NCI-H1092 (cell line): ENCODE measurements at places on chromosomes 4 and X.
A peak's percentile ranks its signal among the peaks of the same experiment; 100 is the strongest.

DNA sequence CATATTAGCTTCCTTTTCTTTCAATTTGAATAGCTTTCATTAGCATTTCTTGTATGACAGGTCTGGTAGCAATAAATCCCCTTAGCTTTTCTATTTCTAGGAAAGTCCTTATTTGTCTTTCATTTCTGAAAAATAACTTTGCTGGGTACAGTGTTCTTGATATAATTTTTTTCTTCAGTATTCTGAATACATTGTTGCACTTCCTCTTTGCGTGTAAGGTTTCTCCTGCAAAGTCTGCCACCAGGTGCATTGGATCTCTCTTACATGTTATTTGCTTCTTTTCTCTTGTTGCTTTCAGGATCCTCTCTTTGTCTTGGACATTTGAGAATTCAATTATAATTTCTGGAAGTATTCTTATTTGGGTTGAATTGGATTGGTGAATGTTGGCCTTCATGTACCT is 663.7 kb downstream of the GRXCR1 start:
- no peak for DNase-seq

DNA sequence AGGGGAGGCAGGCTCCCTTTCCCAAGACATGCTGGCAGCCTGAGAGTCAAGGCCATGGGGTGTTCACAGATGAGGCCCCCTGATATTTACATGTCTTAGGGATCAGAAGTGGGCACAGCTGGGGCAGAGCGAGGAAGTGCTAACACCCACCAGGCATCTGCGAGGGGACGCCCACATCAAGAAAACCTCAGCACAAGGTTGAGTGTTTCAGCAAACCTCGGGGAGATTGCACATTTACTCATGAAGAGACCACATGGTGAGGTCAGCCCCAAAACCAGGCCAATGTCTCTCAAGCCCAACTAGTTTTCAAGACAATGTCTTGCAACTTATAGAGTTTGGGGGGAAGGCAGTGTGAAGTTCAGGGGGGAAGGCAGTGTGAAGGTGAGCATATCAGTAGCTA is 55.2 kb downstream of the CLNK start:
- no peak for DNase-seq

GRCh38 chr4:56723201-56723605 is 42.1 kb upstream of the HOPX start:
- no peak for DNase-seq

DNA sequence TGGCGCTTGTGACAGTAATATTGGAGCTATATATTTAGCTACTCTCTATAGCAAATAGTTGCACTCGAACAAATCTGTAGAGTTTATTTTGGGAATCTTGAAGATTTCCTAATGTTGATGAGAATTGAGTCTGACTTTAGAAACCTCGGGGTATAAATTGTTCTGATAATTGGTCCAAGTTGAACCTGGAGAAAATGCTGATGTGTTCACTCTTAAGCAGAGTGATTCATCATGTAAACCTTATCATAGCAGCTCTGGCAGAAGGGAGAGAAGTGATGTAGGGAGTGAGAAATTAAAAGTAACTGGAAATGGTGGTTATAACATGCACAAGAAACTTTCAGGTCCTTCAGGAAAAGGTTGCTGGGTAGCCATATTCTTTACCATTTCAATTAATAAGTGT is 16.4 kb upstream of the SLC4A4 start:
- no peak for DNase-seq

GRCh38 chrX:107985033-107985432 is 2.9 kb upstream of the TEX13B start:
- no peak for DNase-seq

- DNase-seq: no peak
Measured at GRCh38 chrX:1486749-1487361, 34.1 kb upstream of the ASMTL start.

DNA sequence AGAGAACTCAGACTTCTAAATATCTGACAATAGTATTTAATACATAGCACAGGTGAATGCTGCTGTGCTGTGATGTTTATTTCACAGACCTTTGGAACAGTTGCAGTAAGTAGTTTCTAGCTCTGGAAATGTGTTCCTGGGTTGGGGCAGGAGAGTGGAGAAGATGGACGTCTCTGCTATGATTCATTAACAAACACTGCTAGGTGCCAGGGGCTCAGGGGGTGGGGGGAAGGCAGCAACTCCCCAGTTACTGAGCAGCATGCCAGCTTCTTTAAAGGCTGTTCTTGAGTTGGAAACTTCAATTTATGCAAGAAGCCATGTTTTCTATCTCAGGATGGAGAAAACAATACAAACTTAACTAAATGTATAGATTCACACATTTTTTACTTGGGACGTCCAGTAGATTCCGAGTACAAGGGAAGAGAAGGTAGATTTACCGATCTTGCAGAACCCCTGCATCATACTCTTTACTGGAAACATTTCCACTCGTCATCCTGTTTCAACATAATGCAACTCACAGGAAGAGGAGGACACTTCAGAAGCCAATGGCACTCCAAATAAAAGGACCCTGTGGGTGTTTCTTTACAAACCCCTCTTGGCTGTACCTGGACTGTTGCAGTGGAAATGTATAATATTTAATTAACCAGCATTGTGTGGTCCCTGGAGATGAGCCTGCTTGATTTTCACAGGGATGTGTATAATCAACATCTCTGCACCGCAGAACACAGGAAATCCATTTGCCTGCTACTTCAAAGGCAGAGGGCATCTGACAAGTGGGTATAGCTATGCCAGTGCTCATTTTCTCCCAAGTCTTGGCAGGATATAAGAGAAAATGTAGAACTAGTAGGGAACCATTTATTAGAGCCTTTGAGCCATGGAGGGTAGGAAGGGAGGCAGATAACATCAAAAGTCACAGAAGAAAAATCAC is 171.4 kb downstream of the SH3KBP1 start:
- peak; percentile 25 for DNase-seq

- no peak for DNase-seq
Measured at GRCh38 chrX:77426811-77427210, 20.4 kb upstream of the FGF16 start.

DNA sequence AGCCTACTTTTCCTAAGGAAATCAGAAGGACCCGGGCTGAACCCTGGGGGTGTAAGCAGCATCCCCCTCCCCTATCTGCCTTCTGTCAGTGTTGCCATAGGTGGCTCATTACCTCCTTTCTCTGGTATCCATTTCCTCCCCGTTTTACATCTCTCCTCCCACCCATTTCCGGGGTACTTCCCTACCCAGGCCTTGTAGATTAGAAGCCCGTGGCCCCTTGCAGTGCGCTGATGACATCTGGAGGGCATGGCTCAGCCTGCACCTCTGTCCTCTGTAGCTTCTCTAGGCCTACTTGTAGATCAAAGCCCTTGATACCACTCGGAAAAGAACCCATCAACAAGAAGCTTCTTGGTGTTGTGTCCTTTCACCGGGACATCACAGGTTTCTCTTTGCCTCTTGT is 71.8 kb downstream of the NBDY start:
- DNase-seq: no peak

GRCh38 chr4:123386609-123387008 is 10.0 kb upstream of the SPRY1 start:
- no peak for DNase-seq

DNA sequence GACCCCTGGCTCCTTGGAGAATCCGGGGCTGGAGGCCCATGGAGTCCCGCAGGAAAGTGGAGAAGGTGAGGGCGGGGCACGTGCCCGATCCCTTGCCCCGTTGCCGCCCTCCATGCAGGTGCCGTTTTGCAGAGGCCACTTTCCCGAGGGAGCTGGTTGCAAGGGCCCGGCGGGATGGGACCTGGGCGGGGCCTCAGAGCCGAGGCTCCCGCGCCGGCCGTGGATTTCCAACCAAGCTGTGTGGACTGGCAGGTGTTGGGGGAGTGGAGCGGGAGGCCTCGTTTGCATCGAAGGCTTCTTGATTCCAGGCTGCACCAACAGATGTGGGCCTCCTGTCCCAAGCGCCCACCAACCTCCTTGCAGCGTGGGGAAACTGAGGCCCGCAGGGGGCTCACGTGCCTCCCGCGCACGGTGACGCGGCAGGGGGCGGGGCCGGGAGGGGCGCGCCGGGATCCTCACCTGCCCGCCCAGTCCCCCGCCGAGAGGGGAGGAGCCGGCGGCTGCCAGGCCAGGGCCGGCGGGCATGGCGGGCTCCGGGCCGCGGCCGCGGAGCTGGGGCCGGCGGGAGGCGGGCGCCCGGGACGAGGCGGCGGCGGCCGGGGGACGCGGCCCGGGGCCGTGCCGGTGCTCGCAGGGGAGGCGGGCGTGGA is 24.9 kb downstream of the SH3BP2 start:
- peak; percentile 53 for DNase-seq

DNA sequence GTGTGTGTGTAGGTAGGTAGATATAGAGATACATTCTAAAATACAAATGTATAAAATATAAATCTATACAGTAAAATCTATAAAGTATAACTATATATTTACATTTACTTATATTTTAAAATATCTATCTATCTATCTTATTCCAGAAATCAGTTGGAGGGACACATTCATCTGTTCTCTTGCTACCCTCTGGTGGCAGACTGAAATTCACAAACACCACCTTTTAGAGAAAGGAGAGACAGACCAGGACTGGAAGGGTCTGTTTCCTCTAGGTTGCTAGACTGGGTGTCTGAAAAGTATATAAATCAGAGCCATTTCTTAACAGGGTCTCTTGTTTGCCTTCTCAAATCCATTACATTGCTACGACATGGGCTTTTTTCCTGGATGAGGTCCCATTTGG is 343.0 kb downstream of the OPHN1 start:
- peak; percentile 1 for DNase-seq

GRCh38 chrX:48083212-48083611 is 11.8 kb upstream of the ZNF630 start:
- DNase-seq: no peak

DNA sequence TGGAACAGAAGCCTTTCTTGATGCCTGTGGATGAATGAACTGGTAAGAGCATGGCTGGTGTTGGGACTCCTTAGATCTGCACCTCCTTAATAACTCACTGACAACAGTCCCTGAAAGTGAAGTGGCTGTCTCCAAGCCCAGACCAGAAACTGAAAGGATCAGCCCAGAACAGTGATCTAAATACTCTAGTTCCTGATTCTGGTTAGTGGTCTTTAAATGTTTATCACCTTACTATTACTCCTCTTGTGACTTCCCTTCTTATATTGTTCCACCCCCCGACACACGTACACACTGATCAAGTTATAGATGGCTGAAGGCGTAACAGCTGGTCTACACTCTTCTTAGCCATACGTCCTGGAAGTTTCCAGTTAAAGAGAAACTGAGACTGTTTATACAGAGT is 33.8 kb upstream of the ARMCX2 start:
- DNase-seq: no peak

- no peak for DNase-seq
Measured at GRCh38 chr4:108796173-108796572, 33.3 kb upstream of the ETNPPL start.

DNA sequence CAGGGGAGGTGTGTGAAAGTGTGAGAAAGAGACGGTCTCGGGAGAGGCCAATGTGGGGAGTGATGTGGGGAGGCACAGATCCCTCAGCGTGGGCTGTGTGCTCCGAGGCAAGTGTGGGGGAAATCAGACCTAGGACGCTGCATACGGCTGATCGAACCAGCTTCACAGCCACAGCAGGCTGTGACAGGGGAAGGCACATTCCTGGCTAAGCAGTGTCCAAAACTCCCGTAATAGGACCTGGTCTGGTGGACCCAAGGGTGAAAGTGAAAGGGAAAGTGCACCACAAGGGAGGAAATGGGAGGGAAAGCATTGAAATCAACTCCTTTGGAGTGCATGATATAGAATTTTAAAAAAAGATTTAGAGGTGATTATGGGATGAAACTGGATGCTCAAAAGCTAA is 10.9 kb upstream of the RHOXF2 start:
- no peak for DNase-seq

DNA sequence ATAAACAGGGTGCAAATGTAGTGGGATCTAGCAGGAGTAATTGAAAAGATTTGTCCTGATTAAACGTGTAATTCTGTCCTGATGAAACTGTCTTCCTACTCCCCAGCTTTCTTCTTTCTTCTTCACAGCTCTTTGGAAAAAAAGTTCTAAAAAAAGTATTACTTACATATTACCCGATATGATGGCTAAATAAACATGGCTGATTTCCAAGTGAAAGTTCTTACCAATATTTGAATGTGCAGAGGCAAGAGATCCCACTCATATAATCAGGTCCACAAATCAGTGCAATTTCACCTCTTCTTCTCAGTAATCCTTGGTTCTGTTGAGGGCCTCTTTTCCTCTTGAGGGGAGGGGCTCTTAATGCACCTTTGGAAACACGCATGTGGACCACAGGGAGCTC is 78.7 kb downstream of the ZNF827 start:
- DNase-seq: no peak

DNA sequence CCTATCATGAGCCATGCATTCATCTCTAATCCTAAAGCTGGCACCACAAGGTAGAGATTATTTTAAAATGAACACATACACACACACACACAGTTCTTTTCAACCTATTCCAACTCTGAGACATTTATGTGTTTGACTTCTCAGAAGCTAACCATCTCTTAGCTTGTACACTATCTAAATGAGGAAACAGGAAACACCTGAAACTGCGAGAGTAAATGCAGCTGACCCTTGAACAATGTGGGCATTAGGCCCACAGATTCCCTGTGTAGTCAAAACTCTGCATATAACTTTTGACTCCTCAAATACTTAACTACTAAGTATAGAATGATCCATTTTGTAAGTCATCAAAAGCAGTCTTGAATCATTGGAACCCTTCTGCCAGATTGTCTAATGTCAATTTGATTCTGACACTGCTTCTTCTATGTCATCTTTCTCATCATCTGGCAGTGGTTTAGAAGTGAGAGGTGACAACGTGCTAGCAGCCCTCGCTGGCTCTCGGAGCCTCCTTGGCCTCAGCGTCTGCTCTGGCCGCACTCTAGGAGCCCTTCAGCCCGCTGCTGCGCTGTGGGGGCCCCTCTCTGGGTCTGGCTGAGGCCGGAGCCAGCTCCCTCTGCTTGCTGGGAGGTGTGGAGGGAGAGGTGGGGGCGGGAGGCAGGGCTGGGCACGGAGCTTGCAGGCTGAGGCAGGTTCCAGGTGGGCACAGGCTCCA is 21.4 kb upstream of the IL15 start:
- no peak for DNase-seq

DNA sequence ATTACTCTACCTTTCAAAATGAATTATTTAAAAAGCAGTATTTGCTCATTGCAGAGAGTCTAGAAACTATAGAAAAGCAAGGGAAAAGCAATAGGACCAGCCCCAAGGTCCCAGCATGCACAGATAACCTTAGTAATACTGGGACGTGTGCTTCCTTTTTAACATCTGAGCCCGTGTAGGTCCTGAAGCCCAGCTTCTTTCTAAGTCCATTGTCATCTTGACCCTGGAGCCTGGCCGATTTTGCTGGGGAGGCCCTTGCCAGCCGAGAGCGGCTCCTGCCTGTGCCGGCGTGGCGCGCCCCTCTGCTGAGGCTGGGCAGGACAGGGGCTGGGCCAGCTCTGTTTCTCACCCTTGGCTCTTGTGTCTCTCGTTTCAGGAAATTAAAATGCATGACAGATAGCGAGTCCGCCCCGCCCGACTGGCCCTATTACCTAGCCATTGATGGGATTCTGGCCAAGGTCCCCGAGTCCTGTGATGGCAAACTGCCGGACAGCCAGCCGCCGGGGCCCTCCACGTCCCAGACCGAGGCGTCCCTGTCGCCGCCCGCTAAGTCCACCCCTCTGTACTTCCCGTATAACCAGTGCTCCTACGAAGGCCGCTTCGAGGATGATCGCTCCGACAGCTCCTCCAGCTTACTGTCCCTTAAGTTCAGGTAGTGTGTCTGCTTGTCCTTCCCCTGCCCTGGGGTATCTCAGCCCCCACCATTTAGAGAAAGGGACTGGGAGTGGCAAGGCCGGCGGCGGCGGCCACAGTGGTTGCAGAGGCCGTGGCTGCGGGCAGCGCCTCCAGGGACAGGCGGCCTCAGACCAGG is 4.1 kb downstream of the MSANTD1 start:
- no peak for DNase-seq
